Stimulated activated CD4-positive, alpha-beta T cell treated with anti-CD3 and anti-CD28 coated beads, TNF-alpha, amount 100 ng/mL, for 48 hours (primary cell): ENCODE measurements at places on chromosomes 3 and 15.

DNA sequence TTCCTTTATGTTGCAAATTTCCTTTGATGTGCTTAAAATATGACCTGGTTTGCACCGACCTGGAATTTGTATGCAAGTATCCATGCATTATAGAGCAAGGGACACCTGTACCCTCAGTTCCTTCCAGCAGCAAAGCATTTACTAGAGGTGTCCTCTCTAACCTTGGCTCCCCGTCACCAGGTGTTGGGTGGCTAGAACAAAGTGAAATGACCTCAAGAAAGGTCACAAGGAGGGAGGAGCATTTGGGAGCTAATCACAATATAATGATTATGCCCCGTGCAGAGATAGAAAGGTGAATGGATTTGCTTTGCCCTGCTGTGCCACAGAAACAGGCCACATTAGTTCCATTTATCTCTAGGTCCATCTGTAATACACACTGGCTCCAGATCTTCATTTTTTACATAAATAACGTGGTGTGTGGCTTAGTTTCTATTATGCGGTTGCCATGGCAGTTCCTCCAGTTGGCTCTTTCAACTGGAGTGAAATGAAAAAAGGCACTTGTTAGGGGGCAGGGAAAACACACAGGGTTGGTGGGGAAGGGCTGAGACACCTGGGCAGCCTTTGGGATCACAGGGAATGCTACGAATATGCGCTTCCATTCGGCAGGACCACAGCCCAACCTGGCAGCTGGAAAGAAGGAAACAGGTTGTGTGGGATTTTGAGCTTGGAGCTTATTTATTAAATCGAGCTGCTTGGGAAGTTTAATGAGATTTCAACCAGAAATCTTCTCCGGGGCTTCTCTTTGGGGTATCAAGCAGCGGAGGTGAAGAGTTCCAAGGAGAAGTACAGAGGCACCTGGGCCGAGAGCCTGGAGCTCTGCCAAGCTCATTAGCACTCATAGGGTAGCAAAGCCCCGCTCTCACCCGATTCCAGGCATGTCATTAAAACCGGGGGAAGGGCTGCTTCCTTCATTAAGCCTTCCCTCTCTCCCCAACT is 233.5 kb upstream of the ST8SIA2 start:
- DNase-seq, result no peak

DNA sequence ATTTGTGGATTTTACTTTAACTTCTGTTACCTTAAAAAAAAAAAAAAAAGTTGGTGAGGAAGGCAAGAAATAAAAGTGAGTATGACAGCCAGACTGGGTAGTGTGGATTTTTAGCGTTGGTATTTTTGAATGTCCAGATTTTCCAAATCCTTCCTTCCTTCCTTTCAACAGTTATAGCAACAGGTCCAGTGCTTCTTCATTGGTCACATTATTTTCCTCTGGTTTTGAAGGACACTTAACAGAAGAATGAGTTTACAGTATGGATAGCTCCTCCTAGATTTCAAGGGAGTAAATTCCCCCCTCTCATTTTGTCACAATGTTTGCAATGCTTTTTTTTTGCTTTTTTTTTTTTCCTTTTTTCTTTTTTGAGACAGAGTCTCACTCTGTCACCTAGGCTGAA is 6.4 kb downstream of the MAPKBP1 start:
- no peak for DNase-seq

DNA sequence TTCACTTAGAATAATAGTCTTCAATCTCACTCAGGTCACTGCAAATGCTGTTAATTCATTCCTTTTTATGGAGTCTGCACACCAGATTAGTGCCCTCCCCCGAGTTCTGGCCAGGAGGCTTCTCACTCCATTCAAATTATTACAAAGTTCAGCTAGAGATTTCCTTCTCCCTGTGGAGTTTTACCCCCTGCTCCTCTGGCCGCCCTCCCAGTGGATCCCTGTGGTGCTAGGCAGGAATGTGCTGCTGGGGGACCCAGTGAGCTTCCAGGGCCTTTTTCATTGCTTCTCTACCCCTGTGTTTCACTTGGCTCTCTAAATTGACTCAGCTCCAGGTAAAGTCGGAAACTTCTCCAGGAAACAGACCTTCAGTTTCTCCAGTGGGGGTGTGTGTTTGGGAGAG is 42.7 kb upstream of the CD200R1L start:
- no peak for DNase-seq

DNA sequence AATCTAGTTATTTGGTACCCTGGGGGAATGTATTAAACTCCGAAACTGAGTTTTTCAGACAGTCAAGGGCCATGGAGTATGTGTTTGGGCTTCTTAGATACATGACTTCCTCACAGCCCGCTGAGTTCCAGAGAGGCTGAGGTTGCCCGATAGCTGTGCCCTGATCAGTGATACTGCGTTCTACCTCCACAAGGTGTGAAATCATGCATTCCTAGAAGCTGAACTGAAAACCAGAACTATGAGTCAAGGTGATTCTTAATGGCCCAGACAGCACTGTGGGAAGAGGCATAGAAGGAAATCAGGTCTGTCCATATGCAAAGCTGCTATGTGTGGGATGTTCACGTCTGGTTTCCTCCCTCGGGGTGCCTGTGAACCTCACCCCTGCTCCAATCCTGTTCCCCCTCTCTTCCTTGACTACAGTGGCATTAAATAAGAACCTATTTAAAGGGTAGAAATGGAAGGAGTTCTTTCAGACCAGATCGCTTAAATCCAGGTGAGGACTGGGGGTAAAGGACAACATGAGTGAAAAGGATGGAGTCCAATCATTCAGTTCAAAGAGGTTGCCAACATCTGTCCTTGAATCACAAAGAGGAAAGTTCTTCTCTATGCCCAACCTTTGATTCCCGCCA is 74.3 kb downstream of the MYO1E start:
- peak; percentile 34 for DNase-seq

DNA sequence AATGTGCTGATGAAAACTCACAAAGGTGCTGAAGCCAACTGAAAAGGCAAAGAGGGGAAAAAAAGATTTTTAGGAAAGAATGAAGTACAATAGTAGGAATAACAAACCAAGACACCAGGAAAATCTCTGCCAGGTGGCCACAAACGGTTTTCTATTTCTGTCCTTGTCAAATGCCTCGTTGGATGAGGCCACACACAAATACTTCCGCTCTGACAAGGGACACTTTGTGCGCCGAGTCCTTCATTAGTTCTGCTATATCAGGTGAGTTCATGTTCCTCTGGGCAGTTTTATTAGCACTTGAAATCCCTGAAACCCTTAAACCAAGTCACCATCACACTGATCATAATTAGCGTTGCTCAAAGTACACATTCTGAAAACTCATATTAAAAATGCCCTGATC is 373.1 kb downstream of the VPS13C start:
- no peak for DNase-seq

- DNase-seq, result no peak
Observed at GRCh38 chr3:24343084-24343783, 151.4 kb downstream of the THRB start.

GRCh38 chr3:109114746-109115145 is 3.2 kb downstream of the MORC1 start:
- DNase-seq, result no peak

- no peak for DNase-seq
Observed at GRCh38 chr3:64039981-64040733, 16.9 kb upstream of the PSMD6 start.

GRCh38 chr3:43217633-43218032 is 68.7 kb upstream of the SNRK start:
- DNase-seq, result no peak

GRCh38 chr3:183158113-183158512 is 4.4 kb downstream of the LAMP3 start:
- DNase-seq, result no peak

DNA sequence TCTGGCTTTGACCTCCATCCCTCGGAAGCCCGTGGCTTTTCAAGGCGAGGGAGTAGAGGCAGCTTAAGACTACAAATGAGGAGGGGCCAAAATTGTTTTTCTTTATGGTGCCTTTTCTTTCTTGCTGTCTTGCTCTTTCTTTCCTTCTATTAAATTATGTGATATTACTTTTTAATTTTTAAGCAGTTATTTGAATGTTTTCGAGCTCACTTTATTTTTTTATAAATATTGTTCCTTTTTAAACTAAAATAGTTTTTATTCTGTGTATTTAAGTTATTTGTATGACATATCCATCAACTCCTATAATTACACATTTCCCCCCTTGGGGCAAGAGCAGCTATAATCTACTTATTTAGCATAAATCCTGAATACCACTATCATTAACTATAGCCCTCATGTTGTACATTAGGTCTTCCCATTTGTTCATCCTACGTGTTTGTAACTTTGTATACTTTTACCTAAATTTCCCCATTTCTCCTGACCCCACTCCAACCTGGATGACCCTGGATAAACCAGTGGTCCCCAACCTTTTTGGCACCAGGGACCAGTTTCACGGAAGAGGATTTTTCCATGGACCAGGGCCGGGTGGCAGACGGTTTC is 622 bp upstream of the PLSCR1 start:
- no peak for DNase-seq

DNA sequence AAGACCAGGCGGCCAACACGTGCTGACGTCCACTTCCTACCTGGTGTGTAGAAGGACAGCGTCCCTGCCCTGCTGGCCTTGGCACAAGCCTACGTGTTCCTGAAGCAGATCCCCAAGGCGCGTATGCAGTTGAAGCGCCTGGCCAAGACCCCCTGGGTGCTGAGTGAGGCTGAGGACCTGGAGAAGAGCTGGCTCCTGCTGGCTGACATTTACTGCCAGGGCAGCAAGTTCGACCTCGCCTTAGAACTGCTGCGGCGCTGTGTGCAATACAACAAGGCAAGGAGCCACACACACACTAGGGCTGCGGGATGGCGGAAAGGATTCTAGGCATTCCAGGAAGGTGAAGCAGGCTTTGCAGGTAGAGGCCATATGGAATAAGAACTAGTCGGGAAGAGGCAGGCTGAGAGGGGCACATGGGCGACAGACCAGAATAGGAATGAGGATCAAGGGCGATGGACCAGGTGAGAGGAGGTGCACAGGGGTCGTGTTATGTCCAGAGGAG is 15.9 kb downstream of the CSRNP1 start:
- DNase-seq, result no peak

DNA sequence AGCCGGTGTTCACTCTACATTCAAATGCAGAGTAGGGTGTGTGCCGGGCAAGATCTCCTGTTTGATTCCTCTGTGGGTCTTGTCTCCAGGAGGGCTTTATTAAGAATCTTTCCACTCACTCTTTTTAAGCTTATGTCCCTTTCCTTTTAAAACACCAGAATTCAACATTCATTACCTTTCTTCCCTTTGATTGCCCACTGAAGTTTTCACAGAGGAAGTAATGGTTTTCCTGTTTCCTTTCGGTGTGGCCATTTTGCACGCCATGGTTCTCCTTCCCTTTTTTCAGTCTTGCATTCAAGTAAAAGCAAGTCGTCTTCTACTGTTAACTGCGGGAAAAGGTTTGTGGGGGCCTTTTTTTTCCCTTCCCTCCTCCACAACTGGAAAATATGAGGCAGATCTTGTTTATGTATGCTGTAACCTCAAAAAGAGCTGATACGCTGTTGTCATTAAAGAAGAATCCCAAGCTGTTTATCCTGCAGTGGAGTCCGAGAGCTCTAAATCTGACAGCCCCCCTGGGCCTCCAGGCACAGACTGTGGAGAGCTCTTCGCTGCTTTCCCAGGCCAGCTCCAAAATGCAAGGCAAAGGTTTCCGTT is 40.5 kb downstream of the FILIP1L start:
- no peak for DNase-seq

DNA sequence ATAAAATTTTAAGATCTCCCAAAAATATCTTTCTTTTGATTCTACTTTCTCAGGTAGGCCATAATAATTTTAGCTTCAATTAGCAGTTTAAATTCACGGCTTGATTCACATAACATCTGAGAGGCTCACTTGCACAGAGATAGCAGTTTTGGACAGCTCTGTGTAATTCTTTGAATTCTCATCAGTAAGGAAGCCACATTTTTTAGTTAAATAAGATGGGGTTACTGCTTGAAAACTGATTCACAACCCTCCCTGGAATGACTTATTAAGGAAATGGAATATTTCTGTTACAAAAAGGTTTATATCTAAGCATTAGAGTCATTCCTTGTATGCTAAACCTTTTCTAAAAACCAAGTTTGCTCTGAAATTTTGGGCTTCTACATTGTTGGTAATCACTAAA is 212.7 kb downstream of the ALCAM start:
- DNase-seq, result no peak
